ENCODE measurements at places on chromosomes 1 and 21. TPM values are rescaled to one million over a fixed set of nuclear protein-coding genes. Genes with fewer than 3 reads are reported as not detected.

DNA sequence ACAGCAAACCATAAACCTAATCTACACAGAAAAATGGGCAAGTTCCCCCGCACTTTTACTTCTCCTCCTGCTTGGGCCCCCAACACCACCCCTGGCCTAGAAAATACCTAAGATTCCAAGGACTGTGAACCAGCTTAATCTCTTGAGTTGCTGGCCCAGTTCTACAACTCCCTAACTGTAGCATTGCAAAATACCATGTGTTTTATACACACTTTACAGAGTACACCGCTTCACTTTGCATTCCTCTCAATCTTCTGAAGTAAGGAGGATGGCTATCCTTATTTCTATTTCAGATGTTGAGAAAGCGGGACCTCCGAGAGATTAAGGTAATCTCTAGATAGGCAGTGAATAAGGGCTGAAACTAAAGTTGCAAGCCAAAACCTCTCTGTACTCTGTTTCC is 408.3 kb upstream of the NR5A2 start:
- DNase-seq: no peak

GRCh38 chr1:2445823-2446215 is 30.3 kb upstream of the PLCH2 start:
- no peak for DNase-seq

GRCh38 chr1:234730770-234731568 is 121.0 kb upstream of the IRF2BP2 start:
- DNase-seq: no peak

- no peak for DNase-seq
These were observed 61.3 kb downstream of the OVGP1 start for GRCh38 chr1:111366256-111366655.

GRCh38 chr1:100924991-100925390 is 29.1 kb downstream of the SLC30A7 start:
- no peak for DNase-seq

GRCh38 chr1:174872615-174873058 is 127.1 kb upstream of the CACYBP start:
- DNase-seq: no peak

- no peak for DNase-seq
These were observed 56.8 kb upstream of the MPC2 start for GRCh38 chr1:167993720-167994119.

DNA sequence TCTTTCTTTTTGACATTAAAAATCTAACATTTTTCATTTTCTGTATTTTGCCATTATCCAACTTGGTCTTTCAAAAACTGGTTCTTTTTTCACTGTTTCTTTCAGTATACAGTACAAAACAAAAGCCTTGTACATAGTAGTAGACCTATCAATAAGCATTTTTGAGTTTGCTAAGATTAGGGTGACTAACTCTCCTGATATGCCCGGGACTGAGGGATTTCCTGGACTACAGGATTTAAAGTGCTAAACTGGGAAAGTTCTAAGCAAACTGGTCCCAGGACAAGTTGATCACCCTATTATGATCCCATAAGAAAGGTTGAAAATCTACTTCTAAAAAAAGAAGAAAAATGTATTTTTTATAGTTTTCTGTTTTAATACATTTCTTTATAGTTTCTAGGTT is 120.9 kb downstream of the USP25 start:
- no peak for DNase-seq

DNA sequence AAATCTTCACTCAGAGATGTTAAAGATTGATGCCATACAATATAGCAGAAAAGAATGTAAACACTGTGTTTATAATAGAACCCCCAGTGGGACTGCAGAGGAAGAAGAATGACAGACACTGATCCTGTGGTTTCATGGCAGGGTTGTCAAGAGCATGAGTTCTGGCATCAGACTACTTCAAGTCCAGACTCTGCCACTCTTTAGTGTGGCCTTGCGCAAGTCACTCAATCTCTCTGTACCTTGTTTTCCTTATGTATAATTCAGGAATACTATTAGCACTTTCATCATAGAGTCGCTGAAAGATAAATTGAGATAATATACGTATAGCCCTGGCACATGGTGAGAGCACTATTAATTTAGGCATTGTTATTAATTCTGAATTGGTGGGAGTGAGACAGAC is 38.5 kb upstream of the BCL9 start:
- no peak for DNase-seq

DNA sequence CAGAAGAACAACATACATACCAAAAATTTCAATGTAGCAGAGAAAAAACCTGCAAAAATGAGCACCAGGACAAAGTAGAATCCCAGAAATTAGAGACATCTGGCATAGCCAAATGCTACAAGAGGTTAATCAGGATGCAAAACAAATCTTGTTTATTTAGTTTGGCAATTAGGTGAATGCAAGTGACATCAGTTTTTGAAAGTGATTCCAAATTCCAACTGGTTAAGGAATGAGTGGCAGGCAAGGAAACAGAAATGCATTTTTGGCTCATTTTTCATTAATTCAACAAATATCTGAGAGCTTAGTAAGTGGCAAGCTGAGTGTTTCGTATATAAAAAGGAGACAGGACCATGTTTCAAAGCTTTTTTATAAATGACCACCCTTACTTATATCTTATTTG is 21.3 kb downstream of the SCAF4 start:
- no peak for DNase-seq

DNA sequence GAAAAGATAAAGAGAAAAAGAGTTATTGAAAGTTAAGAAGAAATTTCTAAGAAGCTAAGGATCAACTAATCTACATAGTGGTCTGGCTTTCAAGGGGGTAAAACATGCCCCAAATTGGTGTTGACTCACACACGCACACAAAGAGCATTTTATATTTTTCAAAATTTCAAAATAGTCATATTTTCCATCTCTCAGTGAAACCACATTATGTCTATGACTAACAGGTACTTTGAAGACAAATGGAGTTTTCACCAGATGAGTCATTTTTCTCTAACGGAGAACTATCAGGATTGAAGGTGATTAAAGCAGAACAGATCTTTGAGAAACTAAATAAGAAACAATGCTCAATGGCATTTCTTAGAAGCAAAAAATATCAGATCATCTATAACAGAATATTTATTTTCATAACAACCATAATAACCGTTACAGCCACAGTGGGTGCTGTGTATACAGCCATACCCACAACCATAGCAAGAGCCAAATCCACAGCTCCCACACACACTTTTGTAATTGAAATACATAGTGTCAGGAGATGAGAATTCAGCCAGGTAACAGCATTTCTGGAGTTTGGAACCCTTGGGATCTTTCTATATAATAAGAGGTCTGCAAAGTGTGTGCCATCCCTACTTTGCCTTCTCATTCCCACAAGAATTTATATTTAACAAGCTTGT is at the start of gene KRTAP21-3:
TSS of gene KRTAP21-3 (minus strand) at position 539 of the 671 bp plus-strand sequence. CDS start at position 521, 18 bp downstream.
- no peak for DNase-seq

DNA sequence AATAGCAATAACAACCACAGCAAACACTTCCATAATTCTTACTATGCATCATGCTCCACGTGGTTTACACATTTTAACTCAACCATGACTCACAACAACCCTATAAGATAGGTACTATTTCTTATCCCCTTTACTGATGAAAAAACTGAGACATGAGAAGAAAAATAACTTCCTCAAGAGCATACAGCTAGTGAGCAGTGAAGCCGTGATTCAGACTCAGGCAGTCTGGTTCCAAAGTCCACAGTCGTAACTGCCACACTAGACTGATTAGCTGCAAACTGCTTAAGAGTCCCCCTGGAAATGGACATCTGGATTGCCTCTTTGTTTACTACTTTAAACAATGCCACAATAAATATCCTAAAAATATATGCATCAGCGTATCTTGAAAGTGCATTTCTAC is 55.7 kb downstream of the PLD5 start:
- no peak for DNase-seq

DNA sequence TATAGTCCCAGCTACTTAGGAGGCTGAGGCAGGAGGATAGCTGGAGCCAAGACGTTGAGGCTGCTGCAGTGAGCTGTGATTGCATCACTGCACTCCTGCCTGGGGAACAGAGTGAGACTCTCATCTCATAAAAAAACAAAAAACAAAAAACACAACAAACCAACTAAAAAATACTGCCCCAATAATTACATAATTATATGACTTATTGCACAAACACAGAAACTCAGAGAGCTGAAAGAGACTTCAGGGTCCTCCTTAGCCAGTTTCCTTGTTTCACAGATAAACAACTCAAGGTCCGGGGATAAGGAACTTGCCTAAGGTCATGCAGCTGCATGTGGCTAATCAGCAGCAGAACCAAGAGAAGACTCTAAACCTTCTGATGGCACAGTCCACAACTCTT is 11.9 kb downstream of the EXTL2 start:
- DNase-seq: no peak

DNA sequence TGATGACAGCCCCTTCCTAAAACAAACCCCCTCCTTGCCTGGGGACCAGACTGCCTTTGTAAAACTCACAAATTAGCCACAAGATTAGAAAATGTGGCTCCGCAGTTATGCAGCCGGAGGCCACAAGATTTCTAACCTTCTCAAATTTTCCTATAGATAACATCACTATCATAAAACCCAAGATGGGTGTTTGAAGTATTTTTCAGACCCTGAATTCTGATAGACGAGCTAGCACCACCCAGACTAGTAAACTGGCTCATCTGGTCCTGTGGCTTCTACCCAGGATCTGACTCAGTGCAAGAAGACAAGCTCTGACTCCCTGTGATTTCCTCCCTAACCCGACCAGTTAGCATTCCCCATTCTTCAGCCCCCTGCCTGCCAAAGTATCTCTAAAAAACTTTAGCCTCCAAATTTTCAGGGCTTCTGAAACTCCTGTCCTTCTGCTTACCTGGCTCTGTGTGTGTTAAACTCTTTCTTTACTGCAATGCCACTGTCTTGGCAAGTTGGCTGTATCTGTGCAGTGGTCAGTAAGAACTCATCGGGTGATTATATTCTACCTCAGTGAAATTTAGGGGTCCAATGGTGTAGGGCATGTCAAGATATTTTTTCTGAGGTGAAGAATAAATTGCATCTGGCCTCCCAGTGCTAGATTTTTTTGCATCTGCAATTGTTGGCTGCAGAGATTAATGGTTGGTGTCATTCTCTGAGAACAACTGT is 102.1 kb downstream of the S1PR1 start:
- DNase-seq: no peak

DNA sequence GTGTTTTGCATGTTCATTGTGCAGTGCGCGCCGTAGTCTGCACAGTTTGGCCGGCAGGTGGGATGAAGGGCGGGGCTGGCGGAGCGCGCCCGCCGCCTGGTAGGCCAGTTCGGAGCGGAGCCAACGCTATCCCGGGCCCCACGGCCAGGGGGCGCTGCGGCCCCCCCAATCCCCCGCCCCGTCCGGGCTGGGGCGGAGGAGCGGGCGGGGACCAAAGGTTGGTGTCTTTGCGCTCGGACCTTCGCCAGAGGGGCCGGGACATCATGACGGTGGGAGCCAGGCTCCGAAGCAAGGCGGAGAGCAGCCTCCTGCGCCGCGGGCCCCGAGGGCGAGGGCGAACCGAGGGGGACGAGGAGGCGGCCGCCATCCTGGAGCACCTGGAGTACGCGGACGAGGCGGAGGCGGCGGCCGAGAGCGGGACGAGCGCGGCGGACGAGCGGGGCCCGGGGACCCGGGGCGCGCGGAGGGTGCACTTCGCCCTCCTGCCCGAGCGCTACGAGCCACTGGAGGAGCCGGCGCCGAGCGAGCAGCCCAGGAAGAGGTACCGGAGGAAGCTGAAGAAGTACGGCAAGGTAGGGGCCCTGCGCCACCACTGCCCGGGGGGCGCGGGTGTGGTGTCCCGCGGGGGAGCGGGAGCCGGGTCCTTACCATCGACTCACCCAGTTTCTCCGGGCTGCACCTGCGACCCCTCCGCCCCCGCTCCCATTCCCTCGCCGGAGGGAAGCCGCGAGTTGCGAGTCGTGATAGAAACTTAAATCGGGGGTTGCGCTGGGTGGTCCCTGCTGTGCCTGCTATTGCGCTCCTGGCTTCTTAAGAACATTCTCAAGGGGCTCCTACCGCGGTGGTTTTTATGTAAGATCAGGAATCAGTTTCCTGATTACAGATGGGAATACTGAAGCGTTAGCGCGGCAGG is at the start of gene C1orf115:
TSS of gene C1orf115 (plus strand) at position 224 of the 913 bp plus-strand sequence. CDS start at position 264, 40 bp downstream.
- peak; percentile 88 for DNase-seq

GRCh38 chr1:91754348-91754747 is 131.6 kb downstream of the TGFBR3 start:
- no peak for DNase-seq

DNA sequence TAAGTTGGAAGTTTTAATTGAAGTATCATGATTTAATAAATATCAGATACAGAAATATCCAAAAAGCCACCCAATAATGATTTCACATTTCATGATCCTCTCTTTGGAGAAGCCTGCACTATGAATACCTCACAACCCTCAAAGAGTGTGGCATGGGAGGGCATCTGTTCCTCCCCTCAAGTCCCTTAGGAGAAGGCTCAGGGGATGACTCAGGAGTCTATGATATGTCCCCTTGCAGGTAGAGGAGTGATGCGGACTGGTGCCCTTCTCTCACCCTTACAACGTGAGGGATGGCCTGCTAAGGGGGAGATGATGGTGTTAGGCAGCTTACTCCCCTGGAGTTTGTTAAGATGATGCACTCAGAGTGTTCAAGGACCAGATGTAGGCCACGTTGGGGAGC is 303.3 kb upstream of the DUSP10 start:
- DNase-seq: no peak

DNA sequence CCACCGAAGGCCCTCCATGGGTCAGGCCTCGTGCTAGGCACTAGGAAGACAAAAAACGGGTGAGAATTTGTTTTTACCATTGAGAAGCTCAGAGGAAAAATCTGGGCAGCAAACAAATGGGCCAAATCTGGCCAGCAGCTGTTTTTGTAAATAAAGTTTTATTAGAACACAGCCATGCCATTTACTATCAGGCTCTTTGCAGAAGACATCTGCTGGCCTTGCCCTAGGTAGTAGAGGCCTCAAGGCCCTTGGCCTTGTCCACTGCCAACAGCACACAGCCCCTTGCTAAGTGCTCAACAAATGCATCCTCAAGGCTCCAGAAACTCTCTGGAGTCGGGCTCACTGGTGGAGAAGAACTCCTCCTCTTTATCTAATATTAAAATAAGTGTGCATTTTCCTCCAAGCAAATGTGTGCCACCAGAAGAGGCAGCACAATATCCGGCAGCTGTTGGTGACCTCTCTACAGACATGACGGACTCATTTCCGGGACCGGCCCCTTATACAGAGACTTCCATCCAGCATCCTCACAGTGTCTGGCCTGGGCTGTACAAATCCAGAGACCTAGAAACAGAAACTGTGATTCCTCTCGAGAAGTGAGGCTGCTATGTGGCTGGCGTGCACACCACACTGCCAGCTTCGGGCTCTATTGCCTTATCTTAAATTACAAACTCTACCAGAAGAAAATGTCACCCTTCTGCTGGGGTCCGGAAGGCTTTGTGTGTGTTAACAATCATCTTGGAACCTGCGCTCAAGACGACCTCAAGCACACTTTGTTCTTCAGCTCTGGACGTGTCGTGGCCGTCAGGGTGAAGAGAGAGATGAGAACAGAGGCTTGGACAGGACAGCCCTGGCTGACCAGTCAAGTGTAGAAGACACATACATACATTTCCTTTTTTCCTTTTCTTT is 203.9 kb downstream of the TOMM20 start:
- no peak for DNase-seq

Gene OR14K1
- not detected for total RNA-seq

Gene CFAP107
- not detected for total RNA-seq

Gene SIK1
- 7.7 TPM for total RNA-seq

Gene IL10
- 0.43 TPM for total RNA-seq

Gene AK5
- 0.38 TPM for total RNA-seq

Gene RNF186
- not detected for total RNA-seq

Gene NR5A2
- total RNA-seq: 1.7 TPM

Gene IGFN1
- total RNA-seq: not detected

Gene MAN1A2
- total RNA-seq: 23.5 TPM
